Stimulated activated CD4-positive, alpha-beta T cell treated with anti-CD3 and anti-CD28 coated beads, Interleukin-1b, Interleukin-23, amount 100 ng/mL, for 4 hours (primary cell): ENCODE measurements at places on chromosomes 4 and X.

DNA sequence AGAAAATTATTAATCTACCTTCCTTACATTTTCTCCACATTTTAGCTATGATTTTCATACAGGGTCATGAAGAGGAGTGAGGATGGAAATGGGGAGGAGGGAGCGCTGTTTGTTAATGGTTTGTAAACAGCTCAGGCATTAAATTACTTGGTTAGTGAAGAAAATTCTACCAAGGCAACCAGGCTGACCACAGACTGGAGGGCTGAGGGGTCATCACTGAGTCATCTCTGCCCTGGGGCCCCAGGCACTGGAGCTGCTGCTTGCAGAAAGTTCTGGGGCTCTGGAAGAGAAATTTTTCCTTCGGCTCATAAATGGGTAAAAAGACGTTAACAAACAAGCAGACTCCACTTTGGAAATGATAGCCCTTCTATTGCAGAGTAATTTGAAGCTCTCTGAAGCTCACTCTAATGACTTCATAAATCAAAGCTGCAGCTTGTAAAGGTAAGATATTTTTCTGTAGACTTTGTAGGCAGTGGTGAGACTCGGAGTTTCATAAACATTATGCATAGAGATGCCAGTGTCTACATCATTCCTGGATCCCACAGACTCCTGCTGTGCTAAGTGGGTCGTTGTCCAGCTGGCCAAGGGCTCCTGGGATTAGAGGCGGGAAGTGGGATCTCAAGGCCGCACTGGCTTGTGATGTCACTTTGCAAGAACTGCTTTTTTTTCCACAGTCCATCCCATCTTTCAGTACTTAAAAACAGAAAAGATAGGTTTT, 159.6 kb downstream of the PTTG2 start:
- DNase-seq: no peak

DNA sequence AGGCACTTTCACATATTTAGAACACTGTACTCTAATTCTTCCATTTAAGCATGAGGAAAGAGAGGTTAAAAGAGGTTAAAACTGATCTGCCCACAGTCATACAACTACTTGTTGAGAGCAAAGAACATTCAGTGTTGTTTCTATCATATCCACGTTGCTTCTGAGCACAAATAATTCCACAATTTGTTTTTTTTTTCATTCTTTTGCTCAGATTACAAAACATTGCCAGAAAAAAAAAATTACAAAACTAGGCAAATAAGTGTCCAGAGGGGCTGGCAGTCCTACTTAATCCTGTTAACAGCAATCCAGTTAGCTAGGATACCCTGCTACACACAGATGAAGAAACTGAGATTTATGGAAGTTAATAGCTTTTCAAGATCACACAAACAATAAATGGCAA, 6.3 kb upstream of the USP53 start:
- DNase-seq: no peak

GRCh38 chrX:70331161-70331560, 41.3 kb downstream of the KIF4A start:
- DNase-seq: no peak

DNA sequence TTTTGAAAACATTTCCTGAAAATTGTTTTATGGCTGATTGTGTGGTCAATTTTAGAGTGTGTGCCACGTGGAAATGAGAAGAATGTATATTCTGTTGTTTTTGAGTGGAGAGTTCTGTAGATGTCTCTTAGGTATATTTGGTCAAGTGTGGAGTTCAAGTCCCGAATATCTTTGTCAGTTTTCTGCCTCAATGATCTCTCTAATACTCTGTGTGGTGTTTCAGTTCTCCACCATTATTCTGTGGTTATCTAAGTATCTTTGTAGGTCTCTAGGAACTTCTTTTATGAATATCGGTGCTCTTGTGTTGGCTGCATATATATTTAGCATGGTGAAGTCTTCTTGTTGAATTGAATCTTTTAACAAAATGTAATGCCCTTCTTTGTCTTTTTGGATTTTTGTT, 113.3 kb downstream of the LINC00632 start:
- no peak for DNase-seq

DNA sequence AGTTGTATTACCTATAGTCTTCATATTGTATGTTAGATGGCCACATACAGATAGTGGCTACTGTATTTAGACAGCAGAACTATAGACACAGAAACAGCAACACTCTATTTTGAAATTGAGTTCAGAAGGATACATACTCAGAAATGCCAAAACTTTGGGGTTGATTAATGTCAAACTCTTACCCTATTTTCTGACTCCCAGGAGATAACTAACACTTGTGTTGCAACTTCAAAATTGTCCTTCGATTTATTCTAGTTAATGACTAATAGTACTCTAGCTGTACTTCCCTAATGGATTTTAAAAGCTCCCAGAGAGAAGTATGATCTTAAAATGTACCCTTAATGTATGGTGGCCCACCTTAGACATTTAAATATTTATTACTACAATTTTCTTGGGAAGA, 229.9 kb upstream of the UGT8 start:
- no peak for DNase-seq

GRCh38 chrX:107504006-107504405, 54.6 kb downstream of the FRMPD3 start:
- DNase-seq: no peak

GRCh38 chr4:158038718-158039117, 134.1 kb downstream of the GASK1B start:
- DNase-seq: no peak

GRCh38 chrX:44319550-44319949, 23.9 kb downstream of the EFHC2 start:
- no peak for DNase-seq

DNA sequence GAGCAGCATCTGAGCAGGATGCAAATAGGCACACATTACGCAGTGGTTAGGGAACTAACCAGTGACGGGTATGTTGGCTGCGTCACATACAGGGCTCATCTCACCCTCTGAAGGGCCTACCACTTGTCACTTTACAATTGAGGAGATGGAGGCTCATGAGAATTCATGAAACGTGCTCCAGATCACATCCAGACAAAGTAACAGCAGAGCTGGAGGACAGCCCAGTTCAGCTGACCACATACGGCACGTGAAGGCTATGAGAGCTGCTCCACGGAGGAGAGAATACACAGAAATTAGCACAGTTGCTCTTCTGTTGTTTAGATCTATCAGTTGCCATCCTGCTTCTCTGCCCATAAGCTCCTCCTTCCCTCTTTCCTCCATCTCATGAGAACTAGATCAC, 78.4 kb downstream of the FAM9B start:
- DNase-seq: no peak

DNA sequence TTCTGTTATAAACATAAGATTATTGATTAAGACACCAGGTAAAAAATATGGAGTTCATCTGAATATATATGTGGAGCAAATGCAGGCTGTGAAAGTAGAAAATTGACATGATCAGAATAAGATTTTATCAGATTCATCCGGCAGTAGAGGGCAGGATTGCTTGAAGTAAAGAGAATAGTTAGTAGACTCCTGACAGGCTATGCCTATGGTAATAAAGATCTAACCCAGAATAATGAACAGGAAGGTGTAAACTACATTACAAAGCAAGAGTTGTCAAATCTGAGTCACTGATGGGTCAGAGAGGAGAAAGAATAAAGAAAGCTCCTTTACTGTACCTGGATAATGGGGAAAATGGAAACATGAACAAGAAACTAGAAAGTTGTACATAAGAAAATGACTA, 20.8 kb upstream of the TMEM184C start:
- no peak for DNase-seq

DNA sequence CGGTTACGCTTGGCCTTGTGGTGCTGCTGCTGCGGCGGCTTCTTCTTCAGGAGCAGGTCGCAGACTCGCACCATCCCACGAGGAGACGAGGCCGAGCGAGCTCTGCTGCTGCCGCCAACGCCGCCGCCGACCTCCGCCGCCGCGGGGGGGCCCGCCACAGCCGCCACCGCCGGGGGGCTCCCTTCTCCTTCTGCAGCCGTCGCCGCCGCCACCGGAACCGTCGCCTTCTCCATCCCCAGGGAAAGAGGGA, 237 bp downstream of the ANKRD17 start:
- no peak for DNase-seq

DNA sequence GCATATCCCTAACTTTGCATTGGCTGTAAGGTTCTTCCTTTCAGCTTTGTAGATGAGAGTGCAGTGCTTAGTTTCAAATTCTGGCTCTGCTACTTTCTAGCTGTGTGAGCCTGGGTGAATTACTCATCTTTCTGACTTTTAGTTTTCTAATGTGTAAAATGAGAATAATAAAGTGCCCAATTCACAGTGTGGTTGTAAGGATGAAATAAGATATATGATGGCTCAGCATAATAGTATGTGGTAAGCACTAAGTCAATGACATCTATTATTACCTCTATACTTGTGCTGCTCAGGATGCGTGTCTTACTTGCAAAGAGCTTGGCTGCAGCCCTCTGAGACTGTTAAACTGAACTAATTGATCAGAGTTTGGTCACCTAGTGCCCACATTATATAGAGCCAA, 30.6 kb upstream of the ETNPPL start:
- no peak for DNase-seq

DNA sequence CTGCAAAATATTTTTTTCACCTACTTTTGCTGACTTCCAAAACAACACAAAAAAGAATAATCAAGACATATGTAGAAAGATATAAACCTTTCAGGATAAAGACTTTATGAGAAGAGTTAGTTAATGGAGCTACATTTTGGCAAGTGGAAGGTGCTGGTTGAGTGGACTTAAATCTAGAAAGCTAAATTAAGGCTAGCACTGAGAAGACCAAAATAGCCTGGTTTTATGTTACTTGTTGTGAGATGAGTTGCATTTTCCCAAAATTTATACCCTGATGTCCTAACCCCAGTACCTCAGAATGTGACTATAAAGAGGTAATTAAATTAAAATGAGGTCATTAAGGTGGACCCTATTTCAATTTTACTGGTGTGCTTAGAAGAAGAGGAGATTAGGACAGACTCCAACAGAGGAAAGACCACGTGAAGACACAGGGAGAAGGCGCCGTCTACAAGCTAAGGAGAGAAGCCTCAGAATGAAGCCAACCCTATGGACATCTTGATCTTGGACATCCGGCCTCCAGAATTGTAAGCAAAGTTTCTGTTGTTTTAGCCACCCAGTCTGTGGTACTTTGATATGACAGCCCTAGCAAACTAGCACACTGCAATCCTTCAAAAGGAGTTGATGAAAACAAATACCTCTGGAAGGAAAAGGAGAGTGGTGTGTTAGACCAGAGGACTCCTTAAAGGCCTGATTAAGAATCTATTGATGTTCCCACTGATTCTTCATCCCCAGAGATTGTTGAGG, 67.4 kb downstream of the FGFBP1 start:
- no peak for DNase-seq

DNA sequence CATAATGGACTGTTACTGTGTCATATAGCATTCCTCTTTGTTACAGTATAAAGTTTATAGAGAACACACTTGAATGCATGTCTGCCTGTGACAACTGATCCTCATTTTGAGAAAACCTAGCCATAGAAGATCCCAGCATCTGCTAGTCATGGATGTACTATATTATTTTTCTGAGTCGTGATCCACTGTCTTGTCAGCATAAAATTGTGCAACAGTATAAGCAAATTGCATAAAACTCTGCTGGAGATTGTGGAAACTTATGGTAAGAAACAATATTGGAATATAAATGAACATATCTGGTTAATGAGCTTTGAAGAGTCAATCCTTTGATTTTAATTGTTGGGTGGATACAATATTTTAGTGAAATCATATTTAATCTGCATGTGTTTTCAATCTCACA, 3.6 kb downstream of the NEIL3 start:
- DNase-seq: no peak

GRCh38 chr4:9996319-9997110, 24.8 kb downstream of the SLC2A9 start:
- no peak for DNase-seq

DNA sequence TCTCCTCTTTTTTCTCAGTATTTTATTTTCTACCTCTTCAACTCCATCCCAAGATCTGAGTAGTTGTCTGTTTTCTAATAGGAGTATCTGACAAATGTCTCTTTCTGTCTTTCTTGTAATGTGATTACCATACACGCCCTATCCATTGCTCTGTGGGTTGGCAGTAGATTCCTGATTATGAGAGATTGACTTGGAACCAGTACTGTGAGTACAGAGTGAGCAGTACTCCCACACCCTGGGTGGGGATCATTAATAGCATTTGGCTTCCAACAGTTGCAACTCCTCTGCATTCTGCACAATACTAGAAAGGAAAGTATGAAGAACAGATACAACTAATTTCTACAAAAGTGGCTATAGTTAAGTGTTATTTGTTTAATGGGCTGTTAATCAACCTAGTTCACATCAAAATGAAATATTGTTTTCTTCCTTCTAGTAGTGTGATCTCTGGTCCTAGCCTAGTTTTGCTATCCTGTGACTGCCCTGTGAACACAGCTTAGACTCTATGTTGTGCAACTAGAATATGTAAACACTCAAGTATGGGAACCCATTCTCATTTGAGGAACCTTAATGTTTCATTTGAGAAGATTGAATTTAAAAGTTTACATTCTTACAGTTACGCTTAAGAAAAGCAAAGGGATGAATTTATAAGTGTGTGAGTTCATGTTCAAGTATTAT, 112.9 kb downstream of the PTPN13 start:
- no peak for DNase-seq

GRCh38 chr4:122602277-122603142, 18.4 kb downstream of the IL21 start:
- no peak for DNase-seq

DNA sequence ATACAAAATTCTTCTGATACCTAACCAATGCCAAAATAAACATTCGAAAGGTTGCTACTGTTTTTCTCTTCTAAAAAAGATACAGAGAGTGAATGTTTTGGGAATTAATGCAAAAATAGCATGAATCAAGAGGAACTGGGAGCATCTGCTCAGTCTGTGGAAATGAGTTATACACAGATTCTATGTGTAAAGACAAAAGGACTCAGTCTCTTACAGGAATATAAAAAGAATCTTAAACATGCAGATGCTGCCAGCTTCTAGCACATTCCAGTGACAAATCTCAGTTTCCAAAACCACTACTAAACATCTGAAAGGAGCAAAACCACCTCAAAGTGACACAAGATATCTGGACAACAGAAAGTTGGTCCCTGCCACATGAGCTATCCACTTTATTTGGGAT, 55.0 kb downstream of the PAPSS1 start:
- DNase-seq: no peak

GRCh38 chrX:16466640-16467432, 183.1 kb upstream of the S100G start:
- no peak for DNase-seq

GRCh38 chr4:89814362-89814761, 22.6 kb downstream of the SNCA start:
- DNase-seq: no peak

GRCh38 chr4:971666-972500, 1.5 kb downstream of the DGKQ start:
- no peak for DNase-seq

- no peak for DNase-seq
Observed at GRCh38 chr4:119138046-119138445, 2.4 kb downstream of the MYOZ2 start.

DNA sequence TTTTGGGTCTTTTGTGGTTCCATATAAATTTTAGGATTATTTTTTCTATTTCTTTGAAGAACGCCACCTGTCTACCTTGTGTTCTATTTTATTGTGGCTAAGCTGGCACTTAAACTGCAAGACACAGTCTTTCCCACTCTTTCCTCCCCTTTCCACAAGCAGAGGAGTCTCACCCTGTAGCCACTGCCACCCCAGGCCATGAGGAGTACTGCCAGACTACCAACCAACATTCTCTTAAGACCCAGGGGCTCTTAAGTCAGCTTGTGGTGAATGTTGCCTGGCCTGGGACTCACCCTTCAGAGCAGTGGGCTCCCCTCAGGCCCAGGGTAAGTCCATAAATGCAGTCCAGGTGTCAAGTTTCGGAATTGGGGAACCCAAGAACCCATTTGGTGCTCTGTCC, 58.0 kb upstream of the FMR1 start:
- DNase-seq: no peak
